ENCODE measurements at places on chromosomes 16 and 17. TPM values are rescaled to one million over a fixed set of nuclear protein-coding genes. Genes with fewer than 3 reads are reported as not detected.

Gene MTMR4
- 27.6 TPM for total RNA-seq

Gene NACA2
- total RNA-seq, result not detected

Gene KRTAP2-1
- not detected for total RNA-seq

Gene KIF2B
- total RNA-seq, result not detected

Gene GPRC5B
- 1.3 TPM for total RNA-seq

Gene KRT17
- total RNA-seq, result 276 TPM

Gene SEC14L5
- not detected for total RNA-seq

Gene MYH8
- not detected for total RNA-seq

Gene PTGES3L
- 0.23 TPM for total RNA-seq

Gene TMEM220
- 0.17 TPM for total RNA-seq

Gene ABCA10
- 0.06 TPM for total RNA-seq

Gene PRSS36
- total RNA-seq, result 0.18 TPM

Gene LRRC75A
- 2.6 TPM for total RNA-seq

Gene NETO2
- 54.7 TPM for total RNA-seq

Gene KRTAP16-1
- not detected for total RNA-seq

Gene NEK8
- 10.2 TPM for total RNA-seq

Gene SENP3
- 104 TPM for total RNA-seq

Gene SLC38A8
- not detected for total RNA-seq

Gene CENPV
- 144 TPM for total RNA-seq

Gene CD300E
- total RNA-seq, result not detected

Gene KRT39
- not detected for total RNA-seq

Gene KREMEN2
- total RNA-seq, result 1.3 TPM

Gene KRT16
- total RNA-seq, result 1.0 TPM

Gene RNU2-1
- total RNA-seq, result not detected

Gene TNFRSF13B
- not detected for total RNA-seq

Gene KIFC3
- 40.9 TPM for total RNA-seq

Gene VASN
- total RNA-seq, result 22.1 TPM

Gene ZBTB4
- total RNA-seq, result 6.5 TPM

Gene KRT34
- total RNA-seq, result 0.46 TPM

Gene CDH16
- not detected for total RNA-seq

Gene KCNH6
- not detected for total RNA-seq

Gene BTBD17
- not detected for total RNA-seq

Gene TAC4
- not detected for total RNA-seq

Gene SLC6A4
- not detected for total RNA-seq

Gene SP6
- 0.23 TPM for total RNA-seq

Gene CACNG5
- not detected for total RNA-seq

Gene STX4
- 16.1 TPM for total RNA-seq

Gene TPSB2
- total RNA-seq, result not detected

Gene TPSG1
- 0.23 TPM for total RNA-seq

Gene CCDC154
- total RNA-seq, result not detected

Gene FSCN2
- total RNA-seq, result not detected

Gene MRPS34
- total RNA-seq, result 201 TPM

Gene PERCC1
- not detected for total RNA-seq

Gene UTS2R
- not detected for total RNA-seq

Data from Daoy (cell line).